Stimulated activated CD4-positive, alpha-beta T cell treated with anti-CD3 and anti-CD28 coated beads, Interleukin-2, amount 100 ng/mL, for 24 hours (primary cell): ENCODE measurements at places on chromosomes 16 and 17.

DNA sequence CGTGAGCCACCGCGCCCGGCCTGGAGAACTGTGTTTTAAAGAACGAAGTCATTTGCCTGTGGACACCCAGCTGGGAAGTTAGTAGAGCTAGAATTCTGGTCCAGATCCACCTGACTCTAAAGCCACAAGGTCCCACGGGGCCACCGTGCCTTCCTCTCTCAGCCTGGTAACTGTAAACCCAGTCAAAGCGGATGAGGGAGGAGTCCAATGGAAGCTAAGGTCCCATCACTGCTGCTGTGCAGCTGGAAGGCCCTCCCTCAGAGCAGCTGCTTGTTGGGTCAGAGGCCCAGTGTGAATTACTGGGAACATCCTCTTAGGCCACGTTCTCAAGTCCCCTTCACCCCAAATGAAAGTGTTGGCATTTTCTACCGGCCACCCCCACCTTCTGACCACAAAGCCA, 48.8 kb upstream of the CACNG5 start:
- DNase-seq: no peak

DNA sequence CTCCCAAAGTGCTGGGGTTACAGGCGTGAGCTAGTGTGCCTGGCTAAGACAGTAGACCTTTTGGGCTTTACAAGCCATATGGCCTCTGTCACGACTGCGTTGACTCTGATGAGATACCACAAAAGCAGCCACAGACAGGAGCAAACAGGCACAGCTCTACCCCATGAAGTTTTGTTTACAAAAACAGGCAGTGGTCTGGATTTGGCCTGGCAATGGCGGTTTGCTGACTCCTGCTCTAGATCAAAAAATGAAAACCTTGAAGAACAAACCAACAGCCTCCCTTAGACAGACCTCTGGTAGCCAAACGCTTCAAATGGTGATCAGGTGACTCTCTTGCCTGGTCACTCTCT, 20.7 kb downstream of the SLC43A2 start:
- no peak for DNase-seq

GRCh38 chr16:89093602-89094251, at the start of gene ACSF3:
TSS of gene ACSF3 (plus strand) at chr16:89093852. CDS start at chr16:89100682, 6,830 bp downstream.
- peak; percentile 77 for DNase-seq

GRCh38 chr16:425740-426114, 278 bp downstream of the RAB11FIP3 start:
- DNase-seq: peak; percentile 33

GRCh38 chr16:54366943-54367342, 80.4 kb upstream of the IRX3 start:
- DNase-seq: no peak

GRCh38 chr16:76125871-76126270, 151.3 kb upstream of the CNTNAP4 start:
- no peak for DNase-seq

DNA sequence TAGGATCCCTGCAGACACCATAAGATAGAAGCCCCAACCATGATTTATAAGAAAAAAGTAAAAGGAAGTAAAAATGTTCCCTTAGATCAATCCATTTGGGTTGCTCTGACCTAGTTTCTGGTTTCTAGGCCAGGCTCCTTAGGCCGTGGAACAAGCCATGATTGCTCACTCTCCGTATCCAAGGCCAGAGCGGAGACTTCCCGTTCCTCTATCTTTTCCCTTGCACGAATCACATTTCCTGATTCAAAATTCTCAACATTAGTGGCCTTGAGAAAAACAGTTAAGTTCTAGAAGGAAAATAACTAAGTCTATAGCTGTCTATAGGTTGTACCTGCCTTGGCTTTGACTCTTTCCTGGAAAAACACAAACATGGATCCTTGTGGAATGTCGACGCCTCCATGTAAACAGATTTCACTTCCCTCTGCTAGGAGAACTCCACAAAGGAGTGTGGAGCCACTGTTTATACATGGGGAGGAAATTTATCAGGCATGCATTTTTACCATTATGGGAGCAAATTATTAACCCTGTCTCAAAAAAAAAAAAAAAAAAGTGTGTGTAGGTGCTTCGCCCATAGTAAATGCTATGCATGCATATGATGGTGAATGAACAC, 149.6 kb downstream of the ZFHX3 start:
- no peak for DNase-seq

- peak; percentile 24 for DNase-seq
Observed at GRCh38 chr17:81095383-81095762, 60.4 kb downstream of the BAIAP2 start.

DNA sequence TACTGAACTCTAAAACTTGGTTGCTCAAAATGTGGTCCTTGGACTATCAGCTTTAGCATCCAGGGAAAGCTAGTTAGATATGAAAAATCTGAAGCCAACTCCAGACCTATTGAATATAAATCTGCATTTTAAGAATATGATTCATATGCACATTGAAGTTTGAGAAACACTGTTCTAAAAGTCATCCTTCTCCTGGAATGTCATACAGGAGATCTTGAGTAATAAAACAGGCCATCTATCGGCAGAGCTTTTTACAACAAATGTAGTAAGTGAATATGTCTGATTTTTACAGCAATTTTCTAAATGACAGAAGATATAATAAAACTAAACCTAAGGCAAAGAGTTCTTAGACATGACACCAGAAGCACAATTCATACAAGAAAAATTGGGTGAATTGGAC, 140.4 kb downstream of the PMP22 start:
- no peak for DNase-seq

- peak; percentile 87 for DNase-seq
Observed at GRCh38 chr17:29111816-29112499, 68.2 kb downstream of the MYO18A start.

- DNase-seq: no peak
Observed at GRCh38 chr17:55806745-55807495, 56.1 kb downstream of the PCTP start.

- DNase-seq: no peak
Observed at GRCh38 chr17:32870969-32871368, 6.0 kb downstream of the MYO1D start.

- no peak for DNase-seq
Observed at GRCh38 chr16:51388516-51388951, 237.5 kb upstream of the SALL1 start.

DNA sequence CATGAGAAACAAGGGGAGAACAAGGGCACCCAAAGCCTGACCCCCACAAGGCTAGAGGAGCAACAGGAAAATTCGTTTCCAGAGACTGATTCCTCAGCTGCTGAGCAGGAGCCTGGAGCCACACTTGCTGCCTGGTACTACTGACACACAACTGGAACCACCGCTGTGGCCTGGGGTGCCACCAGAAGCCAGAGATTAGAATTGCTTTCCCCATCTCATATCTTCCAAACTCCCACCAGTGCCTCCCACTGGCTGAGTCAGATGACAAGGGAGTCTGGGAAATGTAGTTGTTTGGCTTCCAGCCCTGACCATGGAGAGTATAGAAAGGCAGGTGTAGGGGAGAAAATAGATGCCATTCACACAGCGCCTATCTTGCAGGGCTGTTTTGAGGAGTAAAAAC, 4.1 kb upstream of the TMEM11 start:
- peak; percentile 54 for DNase-seq

DNA sequence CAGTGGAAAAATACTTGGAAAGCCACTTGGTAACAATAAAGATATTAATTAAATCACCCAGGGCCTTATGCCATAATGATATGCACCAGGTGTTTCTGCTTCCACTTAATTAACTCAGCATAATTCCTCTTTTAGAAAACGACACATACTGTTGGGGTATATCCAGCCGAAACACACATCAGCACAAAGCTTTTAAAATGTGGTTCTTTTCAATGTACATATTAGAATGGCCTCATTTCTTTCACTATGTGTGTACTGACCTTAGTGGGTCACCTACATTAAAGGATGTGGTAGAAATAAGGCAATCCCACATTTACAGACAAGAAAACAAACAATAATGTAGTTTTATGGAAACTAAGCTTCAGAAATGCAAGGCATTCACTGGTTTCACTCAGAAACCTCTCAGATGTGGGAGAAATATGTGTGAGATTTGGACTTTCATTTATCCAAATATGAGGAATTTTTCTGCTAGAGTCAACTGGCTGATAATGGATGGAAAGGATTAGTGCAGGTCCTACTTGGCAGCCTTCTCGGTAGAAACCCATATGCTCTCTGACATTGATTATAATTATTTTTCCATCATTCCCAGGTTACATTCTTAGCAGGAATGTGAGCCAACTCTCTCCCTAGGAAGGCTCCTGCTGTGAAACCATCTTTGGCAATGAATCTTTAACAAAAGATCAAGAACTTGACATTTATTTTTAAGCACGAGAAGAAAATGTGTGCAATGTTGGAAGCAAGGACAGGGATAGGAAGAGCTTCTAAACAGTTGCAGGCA, 66.7 kb upstream of the DHX40 start:
- DNase-seq: no peak

DNA sequence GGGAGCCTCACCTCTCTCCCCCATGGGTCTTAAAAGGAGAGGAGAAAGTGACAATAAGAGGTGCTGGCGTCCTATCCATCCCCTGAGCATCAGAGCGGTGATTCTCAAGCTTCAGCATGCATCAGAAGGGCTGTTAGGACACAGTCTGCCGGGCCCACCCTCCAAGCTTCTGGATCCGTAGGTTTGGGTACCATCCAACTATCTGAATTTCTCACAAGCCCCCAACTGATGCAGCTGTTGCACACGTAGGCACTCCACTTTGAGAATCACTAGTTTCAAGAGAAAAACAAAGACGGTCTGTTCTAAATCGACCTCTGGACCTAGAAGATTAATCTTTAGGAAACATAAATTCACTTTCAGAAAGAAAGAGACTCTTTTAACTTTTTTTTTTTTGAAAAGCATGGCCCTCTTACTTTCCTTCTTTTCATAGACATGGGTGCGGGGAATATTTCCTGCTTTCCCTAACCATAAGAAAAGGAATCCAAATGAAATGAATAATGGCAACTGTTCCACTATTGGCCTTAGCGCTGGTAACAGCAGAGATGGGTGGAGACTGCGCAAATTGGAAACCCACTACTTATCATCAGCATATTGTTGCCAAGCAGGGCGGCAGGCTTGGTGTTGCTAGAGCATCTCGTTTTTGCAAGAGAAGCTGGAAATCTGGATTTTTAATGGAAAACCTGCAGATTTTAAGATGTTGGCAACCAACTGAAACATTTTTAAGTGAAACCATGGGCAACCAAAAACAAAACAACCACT, 144.4 kb downstream of the GAS7 start:
- no peak for DNase-seq

GRCh38 chr17:80891397-80892018, 100.1 kb upstream of the CHMP6 start:
- DNase-seq: peak; percentile 81

GRCh38 chr17:3738562-3739295, 15.0 kb downstream of the HASPIN start:
- DNase-seq: peak; percentile 74

- DNase-seq: no peak
Observed at GRCh38 chr16:22035153-22035552, 27.2 kb downstream of the MOSMO start.

DNA sequence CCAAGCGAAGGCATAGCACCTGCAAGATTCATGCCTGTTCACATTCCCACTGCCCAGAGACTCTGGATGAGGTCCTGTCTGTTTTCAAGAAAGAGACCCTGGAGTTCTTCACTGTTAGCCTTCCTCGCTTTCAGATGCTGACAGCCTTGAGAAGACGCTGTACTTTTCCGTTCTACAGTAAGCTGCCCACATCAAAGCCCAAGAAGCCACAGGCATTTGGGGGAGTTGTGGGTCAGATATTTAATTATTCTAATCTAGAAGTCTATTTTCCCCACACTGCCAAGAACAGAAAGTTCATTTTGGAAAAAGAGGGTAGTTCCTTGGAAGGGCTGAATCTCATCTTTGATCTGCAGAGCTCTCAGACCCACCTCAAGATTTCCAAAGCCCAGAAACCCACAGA, 127.9 kb downstream of the AXIN2 start:
- no peak for DNase-seq

DNA sequence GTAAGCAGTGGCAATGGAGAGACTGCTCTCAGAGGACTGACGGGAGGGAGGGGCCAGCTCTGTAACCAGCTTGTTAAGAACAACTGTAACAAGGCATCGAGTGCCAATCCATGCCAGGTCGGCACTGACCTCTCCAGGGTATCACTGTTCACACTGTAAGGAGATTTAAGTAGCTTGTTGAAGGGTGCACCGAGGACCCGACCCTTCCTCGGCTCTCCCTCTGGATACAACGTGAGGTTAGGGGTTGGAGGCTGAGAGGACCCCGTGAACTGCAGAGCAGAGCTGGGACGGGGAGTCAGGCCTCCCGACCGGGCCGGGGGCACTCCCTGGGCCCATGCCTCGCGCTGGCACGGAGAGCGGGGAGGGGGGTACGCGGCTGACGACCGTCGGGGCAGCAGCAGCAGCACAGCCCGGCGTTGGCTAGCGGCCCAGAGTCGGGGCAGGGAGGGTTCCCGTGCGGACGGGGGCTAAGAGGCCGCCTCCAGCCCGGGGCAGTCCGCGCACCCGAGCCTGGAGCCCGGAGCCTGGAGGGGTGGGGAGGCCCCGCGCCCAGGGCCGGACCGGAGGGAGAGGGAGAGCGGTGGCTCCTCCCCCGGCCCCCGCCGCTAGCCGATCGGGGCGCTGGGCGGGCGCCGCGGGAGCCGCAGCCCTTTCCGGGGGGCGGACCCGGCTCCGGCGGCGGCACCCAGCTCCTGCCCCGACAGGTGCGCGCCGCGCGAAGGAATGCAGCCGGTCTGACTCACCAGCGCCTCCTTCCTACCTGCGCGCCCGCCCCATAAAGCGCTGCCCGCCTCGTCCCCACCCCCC, at the start of gene ITGB4:
Gene ITGB4 (plus strand): TSS at position 804 of the 807 bp plus-strand sequence. CDS start 3,245 bp downstream, outside the sequence.
- peak; percentile 51 for DNase-seq

DNA sequence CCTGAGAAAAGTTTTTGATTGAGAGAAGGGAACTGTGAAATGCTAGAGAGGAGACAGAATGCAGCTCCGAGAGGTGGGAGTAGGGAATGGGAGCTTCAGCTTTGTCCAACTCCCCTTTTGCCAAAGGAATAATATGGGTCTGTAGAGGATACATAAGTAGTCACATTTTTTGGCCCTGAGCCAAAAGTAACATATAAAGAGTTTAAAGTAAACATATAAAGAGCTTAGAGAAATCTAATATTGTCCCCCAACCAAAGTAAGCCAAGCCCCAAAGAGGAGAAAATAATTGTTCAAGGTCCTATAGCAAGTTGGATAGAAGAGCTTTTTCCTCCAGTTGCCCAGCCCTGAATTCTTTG, 215.1 kb downstream of the TMEM114 start:
- no peak for DNase-seq

GRCh38 chr17:14616528-14616927, 315.6 kb downstream of the HS3ST3B1 start:
- no peak for DNase-seq

DNA sequence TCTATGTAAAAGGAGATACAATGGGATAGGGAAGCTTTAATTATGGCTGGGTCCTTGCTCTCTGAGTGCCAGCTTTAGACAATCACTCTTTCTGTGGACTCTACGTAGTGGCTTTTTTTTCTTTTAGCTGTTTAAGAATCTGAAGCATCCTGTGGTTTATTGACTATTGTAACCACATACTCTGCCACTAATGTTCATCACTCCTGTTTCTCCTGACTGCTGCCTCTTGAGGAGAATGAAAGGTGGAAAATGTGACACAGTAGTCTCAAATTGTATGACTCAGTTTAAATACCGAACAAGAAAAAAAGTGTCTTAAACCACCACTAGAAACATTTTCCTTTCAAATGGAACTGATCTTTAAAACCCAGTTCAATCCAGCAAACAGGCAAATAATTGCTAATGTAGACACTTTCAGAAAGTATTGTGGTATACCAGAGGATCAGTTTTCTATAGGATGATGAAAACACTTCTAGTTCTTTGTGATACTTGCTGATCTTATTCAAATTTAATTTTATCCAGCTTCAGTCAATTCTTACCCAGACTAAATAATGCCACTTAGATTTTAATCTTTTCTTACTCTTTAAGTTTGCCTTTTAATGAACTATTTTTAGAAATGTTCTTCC, 302.7 kb upstream of the PMFBP1 start:
- no peak for DNase-seq

- DNase-seq: no peak
Observed at GRCh38 chr17:19336938-19337711, 25.4 kb downstream of the B9D1 start.
